Activated CD4-positive, alpha-beta memory T cell treated with anti-CD3 and anti-CD28 coated beads for 36 hours (primary cell): ENCODE measurements at places on chromosomes 16 and 17.

DNA sequence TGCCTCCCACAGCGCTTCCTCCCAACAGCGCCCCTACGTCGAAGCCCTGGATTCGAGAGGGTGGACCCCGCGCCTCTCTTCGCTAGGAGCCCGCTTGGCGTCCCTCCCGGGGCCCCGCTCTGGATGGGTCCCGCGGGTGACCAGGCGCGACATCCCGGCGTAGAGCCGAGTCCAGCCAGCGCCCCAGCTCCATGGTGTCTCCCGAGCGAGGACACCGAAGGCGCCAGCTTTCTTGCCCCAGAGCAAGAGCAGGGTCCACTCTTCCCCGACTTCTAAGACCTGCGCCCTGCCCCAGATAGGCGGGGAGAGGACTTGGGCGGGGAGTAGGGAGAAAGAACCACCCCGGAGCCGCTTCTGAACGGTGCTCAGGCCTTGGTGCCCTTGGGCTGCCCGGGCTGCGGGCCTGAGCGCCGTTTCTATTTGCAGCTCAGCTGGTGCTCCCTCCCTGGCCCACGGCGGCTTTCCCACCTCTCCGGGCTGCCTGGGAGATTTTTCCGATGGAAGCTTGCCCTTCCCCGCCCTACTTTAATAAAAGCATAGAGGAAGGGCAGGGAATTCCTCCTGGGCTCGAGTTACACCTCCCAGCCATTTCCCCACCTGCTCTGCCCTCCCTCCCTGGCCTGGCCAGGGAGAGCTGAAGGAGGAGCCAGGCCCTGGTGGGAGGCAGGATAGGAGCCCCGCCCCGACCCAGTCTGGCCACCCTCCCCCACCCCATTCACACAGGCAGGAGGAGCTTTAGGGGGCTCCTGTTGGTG is 1.8 kb downstream of the MMP15 start:
- DNase-seq, result no peak

DNA sequence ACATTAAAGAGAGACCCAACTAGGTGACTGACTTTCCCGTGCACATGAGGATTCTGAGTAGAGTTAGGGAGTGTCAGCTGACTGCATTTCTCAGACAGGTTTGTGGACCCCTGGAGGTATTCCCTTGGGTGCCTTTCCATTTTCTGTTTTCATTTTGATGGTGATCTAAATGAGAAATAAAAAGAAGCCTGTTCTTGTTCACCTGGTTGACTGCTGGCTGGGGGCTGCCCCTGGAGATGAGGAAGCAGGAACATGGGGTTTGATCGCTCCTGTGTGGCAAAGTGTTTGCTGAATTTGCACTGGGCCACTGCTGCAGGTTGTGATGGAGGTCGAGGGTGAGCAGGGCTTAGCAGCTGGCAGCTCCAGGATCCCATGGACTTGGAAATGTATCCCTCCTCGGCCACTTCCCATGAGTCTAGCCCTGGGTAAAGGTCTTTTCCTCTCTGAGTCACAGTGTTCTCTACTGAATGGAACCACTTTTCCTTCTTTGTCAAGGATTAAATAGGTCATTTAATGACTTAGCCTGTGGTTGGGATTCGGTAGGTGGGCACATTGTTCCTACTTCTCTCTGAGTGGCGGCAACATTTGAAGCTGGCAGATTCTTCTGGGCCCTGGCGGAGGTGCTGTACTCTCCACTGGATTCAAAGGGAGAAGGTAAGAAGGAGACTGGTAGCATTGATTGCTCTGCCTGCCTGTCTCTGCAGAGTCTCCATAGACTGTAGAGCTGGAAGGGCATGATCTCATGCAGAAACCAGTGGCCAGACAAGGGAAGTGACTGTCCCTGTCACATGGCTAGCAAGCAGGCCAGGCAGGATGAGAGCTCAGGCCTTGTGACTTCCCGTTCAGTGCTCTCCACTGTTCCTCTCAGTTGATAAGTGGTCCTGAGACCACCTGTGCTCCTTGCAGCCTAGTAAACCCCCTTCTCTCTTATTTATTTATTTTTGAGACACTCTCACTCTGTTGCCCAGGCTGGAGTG is 17.9 kb downstream of the SNX29 start:
- DNase-seq, result no peak

DNA sequence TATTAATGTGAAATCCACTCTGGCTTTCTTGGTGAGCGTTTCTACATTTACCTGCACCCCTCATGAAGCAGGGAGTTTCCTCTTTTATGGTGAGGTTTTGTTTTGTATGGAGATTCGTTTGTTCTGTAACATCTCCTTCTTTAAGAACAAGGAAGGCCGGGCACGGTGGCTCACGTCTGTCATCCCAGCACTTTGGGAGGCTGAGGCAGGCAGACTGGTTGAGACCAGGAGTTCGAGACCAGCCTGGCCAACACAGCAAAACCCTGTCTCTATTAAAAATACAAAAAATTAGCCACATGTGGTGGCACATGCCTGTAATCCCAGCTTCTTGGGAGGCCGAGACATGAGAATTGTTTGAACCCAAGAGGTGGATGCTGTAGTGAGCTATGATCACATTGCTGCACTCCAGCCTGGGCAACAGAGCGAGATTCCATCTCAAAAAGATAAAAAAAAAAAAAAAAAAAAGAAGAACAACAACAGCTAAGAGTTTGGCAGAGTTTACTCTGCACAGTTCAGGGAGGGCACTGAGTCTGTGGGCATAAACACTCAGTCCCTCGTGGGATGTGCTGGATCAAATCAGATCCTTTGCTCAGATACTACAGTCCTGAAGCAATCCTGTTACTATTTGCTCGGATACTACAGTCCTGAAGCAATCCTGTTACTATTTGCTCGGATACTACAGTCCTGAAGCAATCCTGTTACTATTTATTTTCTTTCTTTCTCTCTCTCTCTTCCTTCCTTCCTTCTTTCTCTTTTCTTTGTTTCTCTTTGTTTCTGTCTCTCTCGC is 28.9 kb downstream of the ADCY9 start:
- DNase-seq, result no peak

GRCh38 chr17:13385481-13385911 is 216.2 kb downstream of the HS3ST3A1 start:
- no peak for DNase-seq

- DNase-seq, result no peak
Measured at GRCh38 chr17:73272906-73273218, 11.2 kb upstream of the CPSF4L start.
